ENCODE measurements at places on chromosomes 2 and 18.

GRCh38 chr2:8633735-8634313 lies 48.0 kb upstream of the ID2 start:
- DNase-seq, result no peak

DNA sequence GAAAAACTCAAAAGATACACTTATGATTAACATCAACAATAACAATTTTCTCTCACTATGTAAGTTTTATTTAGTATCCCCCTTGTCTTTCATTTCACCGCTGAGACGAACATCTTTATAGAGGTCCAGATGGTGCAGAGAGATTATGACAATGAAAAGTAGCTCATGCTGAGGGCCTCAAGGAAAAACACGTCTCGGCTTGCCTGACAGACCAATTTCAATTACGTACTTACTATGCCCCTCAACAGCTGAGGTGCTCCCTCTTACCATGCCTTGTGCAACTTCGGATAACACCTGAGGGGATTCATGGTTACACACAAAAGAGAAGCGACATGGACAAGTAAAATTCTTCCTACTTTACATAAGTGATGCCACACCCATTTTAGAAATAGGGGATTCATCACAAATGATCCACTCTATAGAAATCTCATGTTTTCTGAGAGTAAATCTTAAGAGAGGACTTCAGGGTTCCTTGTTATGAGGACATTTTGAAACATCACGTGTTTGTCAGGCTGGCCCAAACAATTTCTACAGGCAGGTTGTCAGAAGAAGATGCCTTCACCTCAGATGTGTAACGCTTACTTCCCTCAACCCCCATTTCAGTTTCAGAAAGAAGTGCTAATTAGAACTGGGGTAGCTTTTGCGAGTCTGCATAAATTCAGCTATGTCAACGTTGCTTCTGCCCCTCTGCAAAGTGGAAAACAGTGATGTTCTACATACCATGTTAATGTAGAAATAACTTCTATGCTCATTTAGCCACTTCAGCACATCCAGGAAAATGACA lies 191.4 kb downstream of the NRXN1 start:
- DNase-seq, result no peak

- peak; percentile 37 for DNase-seq
These were observed 26.0 kb upstream of the FOSL2 start for GRCh38 chr2:28366496-28367282.

GRCh38 chr2:216312441-216312840 lies 59.8 kb downstream of the MARCHF4 start:
- no peak for DNase-seq

- DNase-seq, result no peak
These were observed 81.2 kb downstream of the EIPR1 start for GRCh38 chr2:3296182-3296972.

- DNase-seq, result peak; percentile 90
These were observed 1.9 kb downstream of the CLK1 start for GRCh38 chr2:200862532-200863000.

GRCh38 chr18:33711514-33711913 lies 133.5 kb downstream of the ASXL3 start:
- DNase-seq, result no peak

All from CD8-positive, alpha-beta T cell (primary cell).